Right lung (tissue), 10 donors: ENCODE measurements at places on chromosomes 7 and 10. TPM values are rescaled to one million over a fixed set of nuclear protein-coding genes. Genes with fewer than 3 reads are reported as not detected.
A peak's percentile ranks its signal among the peaks of the same experiment; 100 is the strongest.

DNA sequence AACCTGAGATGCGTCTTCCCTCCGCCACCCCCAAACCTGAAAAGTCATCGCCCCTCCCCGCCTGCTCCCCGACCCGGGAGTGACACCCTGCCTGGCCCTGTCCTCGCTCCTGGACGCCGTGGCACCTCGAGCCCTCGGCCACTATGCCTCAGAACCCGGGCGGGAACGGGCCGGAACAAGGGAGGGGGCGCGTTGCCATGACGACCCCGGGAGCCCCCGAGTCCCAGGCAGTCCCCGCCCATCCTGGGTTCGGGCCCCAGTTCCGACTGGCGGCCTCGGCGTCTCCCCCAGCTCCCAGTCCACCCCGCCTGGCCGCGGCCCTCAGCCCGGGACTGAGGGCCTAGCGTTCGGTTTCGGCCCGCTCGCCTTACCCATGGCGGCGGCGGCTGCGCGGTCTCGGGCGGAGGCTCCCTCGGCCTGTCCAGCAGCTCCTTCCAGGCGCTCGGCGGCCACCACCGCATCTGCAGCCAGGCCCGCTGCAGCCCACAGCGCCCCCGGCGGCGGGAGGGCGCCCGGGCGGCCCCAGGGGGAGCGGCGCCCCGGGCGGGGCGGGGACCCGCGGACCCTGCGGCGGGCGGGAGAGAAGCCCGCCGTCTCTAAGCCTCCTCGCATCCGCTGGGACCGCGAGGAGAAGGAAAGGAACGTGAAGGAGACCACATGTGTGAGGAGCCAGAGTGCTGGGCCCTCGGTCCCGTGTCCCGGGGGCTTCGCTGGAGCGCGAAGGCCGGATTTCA, at the start of gene RUFY2:
Gene RUFY2 (minus strand): TSS at position 463 of the 734 bp plus-strand sequence. CDS start 88 bp downstream, at position 375.
- peak; percentile 91 for DNase-seq

GRCh38 chr7:99379043-99379577, 4.6 kb downstream of the ARPC1B start:
- no peak for DNase-seq

Gene GNAT3
- polyA plus RNA-seq = not detected

Gene USP54
- polyA plus RNA-seq = 41.6 TPM

Gene CEP55
- 15.7 TPM for polyA plus RNA-seq

DNA sequence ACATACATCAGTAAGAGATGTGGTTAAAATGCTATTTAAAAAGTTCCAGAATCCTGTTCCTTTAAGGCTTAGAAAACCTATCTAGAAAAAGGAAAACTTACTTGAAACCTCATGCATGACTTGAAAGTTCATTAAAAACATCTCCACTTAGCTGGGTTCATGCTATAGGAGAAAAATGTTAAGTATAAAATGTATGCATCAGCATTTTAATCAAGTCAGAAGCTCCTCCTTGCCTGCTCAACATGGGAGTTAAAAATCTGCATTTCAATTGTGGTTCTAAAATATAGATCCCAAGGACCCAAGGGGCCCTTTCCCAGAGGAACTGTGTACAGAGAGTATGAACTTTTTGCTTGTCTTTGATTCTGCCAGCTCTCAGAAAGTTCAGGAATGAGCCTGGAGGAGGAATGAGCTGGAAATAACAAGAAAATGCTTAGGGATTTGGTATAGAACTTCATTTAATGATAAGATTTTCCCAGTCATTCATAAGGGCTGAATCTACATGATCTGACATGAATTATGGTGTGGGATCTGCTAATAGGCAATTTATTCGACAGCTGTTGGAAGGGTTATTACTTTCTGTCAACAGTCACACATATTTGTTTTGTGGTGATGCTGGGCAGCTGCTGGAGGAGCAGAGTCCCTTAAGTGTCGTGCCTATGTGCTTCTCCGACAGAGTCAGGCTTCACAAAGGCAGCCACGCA, 85.6 kb upstream of the MTPN start:
- no peak for DNase-seq

Gene ICA1
- 48.9 TPM for polyA plus RNA-seq

GRCh38 chr7:43114458-43114780, 2.0 kb downstream of the HECW1 start:
- no peak for DNase-seq

Gene ENTPD1
- 16.9 TPM for polyA plus RNA-seq

Gene PPP1R3A
- polyA plus RNA-seq = 2.3 TPM

DNA sequence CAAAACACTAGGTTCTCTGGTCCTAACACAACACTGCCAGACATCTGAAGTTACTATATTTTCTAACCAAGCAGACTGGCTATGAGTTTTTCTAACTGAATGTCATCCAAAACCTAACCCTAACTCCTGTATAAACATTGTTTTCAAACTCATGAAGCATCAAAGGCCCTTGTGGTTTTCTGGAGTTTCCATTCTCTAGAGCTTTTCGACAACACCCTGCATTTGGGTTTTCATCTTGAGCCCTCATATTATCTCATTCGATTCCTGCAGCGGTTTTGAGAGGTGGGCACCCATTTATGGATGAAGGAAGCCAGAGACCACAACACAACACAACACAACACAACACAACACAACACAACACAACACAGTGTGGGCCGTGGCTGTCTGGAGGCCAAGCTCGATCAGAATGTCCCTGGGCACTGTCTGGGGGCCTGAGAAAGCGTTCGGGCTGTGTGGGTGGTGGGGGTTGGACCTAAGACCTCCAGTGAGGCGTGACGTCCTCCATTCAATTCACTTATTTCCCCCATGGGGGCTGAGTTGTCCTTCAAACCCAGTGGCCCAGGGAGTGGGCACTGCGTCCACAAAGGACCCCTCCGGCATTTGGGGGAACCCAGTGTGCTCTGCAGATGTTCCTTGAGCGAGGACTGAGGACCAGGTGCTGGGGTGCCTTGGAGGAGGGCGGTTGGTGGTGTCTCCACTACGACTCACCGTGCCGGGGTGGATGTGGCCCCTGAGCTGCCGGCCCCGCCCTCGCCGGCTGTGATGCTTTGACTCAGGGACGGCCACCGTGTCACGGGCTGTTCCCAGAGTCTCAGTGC, 490.4 kb downstream of the DNAJB6 start:
- no peak for DNase-seq

- no peak for DNase-seq
These were observed 132.2 kb downstream of the BBS9 start for GRCh38 chr7:33261585-33261984.

GRCh38 chr7:41103331-41103730, 599.6 kb downstream of the INHBA start:
- no peak for DNase-seq

DNA sequence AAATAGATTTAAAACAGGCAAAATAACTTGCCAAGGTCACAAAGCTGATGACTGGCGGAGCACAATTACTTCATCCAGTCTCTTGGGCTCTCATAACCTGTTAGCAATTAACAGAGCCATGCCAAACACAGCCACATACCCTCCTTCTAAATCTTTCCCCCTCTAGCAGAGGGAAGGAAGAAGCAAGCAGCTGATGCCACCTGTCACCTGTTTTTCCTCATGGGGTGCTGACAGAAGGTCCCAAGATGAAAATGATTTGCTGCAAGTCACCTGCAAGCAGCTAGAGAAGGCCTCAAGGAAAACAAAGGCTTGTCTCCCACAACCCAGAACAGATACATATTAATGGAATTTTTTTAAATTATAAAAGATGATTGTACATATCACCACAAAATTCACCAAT, 117.8 kb downstream of the GFRA1 start:
- DNase-seq = no peak

DNA sequence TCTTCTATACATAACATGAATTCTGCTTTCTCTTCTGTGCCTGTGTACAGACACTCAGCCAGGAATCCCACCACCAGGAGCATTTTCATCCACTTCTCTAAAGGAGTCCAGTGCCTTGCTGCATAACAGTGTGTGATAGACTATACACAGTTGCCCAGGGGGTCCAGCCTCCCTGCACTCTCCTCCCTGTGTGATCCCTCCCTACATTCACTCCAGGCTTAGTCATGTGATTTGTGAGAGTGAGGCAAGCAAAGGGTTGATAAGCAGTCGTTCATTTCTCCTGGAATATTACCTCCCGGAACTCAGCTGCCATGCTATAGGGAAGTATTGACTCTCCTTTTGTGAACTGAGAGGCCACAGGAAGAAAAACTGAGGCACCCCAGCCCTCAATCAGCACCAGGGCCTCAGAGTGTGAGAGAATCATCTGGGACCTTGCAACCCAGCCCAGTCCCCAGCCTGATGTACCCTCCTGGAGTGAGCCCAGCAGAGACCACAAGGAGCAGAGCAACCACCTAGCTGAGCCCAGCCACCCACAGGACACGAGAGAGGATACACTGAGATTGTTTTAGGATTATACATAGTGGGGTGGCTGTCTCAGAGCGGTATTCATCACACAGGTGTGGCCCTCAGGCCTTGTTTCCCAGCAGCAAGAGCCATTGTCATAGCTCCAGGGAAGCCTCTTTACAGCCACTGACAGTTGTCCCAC, 45.0 kb upstream of the EEPD1 start:
- no peak for DNase-seq

GRCh38 chr7:27147199-27148030, at the start of gene HOXA6:
HOXA6 (minus strand) TSS chr7:27147774; CDS start chr7:27147749, 25 bp downstream.
- DNase-seq = peak; percentile 82

GRCh38 chr7:20330239-20330927, at the start of gene ITGB8:
ITGB8 (plus strand) TSS chr7:20330900; CDS start chr7:20331807, 907 bp downstream.
- DNase-seq = peak; percentile 81

Gene EPHB6
- 26.8 TPM for polyA plus RNA-seq

DNA sequence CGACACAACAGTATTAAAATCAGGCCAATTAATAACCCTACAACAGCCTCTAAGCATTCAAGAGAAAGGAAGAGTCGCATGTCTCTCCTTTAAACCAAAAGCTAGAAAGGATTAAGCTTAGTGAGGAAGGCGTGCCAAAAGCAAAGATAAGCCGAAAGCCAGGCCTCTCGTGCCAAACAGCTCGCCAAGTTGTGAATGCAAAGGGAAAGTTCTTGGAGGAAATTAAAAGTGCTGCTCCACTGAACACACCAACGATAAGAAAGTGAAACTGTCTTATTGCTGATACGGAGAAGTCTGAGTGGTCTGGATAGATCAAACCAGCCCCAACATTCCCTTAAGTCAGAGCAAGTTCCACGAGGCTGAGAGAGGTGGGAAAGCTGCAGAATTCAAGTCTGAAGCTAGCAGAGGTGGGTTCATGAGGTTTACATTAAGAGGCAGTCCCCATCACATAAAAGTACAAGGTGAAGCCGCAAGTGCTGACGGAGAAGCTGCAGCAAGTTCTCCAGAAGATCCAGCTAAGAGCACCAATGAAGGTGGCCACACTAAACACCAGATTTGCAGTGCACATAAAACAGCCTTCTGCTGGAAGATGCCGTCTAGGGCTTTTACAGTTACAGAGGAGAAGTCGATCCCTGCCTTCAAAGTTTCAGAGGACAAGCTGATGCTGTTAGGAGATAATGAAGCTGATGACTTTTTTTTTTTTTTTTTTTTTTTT, 194.8 kb downstream of the MAD1L1 start:
- DNase-seq = peak; percentile 77

Gene GSTO2
- 21.9 TPM for polyA plus RNA-seq

- DNase-seq = no peak
These were observed 83.2 kb downstream of the AHCYL2 start for GRCh38 chr7:129308047-129308446.

Gene PROSER2
- 2.1 TPM for polyA plus RNA-seq

DNA sequence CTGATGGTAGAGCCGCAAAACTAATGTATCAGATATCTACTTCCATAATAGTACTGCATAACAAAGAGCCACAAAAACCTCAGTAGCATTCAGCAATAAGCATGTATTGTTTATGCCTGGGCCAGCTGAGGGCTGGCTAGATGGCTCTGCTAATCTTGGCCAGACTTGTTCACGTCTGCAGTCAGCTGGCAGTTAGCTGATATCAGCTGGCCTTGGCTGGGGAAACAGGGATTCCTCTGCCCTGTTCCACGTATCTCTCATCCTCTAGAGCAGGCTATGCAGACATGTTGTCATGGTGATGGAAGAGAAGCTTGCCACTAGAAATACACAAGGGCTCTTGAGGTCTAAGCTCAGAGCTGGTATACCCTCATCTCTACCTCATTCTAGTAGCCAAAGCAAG, 62.9 kb downstream of the GRM8 start:
- no peak for DNase-seq

DNA sequence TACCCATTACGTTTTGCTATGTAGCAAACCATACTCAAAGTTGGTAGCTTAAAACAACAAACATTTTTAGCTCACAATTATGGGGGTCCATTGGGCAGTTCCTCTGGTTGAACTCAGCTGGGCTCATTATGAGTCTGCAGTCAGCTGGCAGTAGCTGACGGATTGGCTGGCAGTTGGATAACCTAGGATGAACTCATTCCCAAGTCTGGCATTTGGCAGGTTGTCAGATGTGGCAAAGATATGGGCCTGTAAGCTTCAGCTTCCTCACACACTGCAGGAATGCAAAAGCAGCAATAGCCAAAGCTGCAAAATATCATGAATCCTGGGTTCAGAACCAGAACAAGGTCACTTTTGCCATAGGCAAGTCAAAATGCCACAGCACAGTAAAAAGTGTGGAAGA, 412.2 kb upstream of the SORCS1 start:
- no peak for DNase-seq

- DNase-seq = no peak
These were observed 94.4 kb downstream of the MALRD1 start for GRCh38 chr10:19142967-19143366.

- no peak for DNase-seq
These were observed 332.0 kb upstream of the FZD1 start for GRCh38 chr7:90931986-90932916.

DNA sequence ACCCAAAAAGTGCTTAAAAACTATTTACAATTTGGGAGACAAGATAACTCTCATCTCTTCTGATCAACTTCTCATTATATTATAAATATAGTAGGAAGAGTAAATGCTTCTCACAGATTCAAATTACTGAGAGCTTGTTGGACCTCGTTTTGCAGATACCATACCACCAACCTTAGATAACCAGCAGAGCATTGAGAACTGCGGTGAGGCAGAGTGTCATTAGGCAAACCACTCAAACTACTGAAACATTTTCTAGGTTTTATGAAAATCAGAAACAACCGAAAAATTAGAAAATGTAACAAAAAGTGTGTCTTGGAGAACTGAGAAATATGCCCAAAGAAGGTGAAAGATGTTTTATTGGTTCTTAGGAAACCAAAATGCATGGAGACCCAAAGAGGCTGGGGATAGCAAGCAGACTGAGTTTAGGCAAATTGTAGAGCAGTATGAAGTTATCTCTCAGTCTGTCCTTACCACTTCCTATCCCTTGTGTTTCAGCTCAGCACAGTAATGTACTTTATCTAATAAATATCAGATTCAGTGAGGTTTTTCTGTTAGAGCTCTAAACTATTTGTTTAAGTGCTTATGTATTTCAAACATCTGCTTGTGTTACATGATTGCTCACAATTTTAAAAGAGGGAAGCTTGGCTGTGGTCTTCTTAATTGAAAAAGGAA, 77.9 kb downstream of the HECTD2 start:
- no peak for DNase-seq

GRCh38 chr10:72890086-72890485, 3.5 kb upstream of the OIT3 start:
- no peak for DNase-seq

Gene NODAL
- polyA plus RNA-seq = 0.49 TPM
